ENCODE measurements at places on chromosomes 1 and 21. TPM values are rescaled to one million over a fixed set of nuclear protein-coding genes. Genes with fewer than 3 reads are reported as not detected.
A peak's percentile ranks its signal among the peaks of the same experiment; 100 is the strongest.

The PAQR7 gene
- 8.4 TPM for total RNA-seq

The NOC2L gene
- total RNA-seq: 88.6 TPM

The FCRLA gene
- total RNA-seq: not detected

The PLA2G2C gene
- not detected for total RNA-seq

The MPL gene
- total RNA-seq: 0.18 TPM

The KMO gene
- not detected for total RNA-seq

The TEX38 gene
- not detected for total RNA-seq

The TFAP2E gene
- 0.18 TPM for total RNA-seq

The KRTAP19-2 gene
- not detected for total RNA-seq

- H3K36me3 ChIP-seq: no peaks in the 10 kb centered on the region
- H3K4me1 ChIP-seq: no peaks in the 10 kb centered on the region
- no peak overlapping the region for H3K27ac ChIP-seq
- no peak for DNase-seq
- H3K27me3 ChIP-seq: peaks cover 2% of the 10 kb centered on the region
These were observed 6.5 kb downstream of the PODN start for GRCh38 chr1:53068314-53069099.

- H3K36me3 ChIP-seq: peaks cover 6% of the 10 kb centered on the region
- H3K4me3 ChIP-seq: no peak overlapping the region
- no peak for DNase-seq
- H3K27ac ChIP-seq: no peak overlapping the region
- no peaks in the 10 kb centered on the region for H3K27me3 ChIP-seq
These were observed 80.7 kb downstream of the MRPL37 start for GRCh38 chr1:54280651-54281050.

DNA sequence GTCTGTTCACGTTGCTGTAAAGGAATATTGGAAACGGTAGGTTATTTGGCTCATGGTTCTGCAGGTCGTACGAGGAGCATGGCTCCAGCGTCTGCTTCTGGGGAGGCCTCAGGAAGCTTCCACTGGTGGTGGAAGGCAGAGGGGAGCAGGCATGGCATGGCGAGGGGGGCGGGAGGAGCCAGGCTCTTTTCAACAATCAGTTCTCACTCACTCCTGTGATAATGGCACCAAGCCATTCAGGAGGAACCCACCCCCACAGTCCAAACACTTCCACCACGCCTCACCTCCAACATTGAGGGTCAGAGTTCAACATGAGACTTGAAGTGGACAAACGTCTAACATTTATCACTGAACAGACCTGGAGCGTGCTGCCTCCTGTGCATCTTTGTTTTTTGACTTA, 141.2 kb downstream of the PGBD5 start:
- H3K4me3 ChIP-seq: no peak overlapping the region
- H3K36me3 ChIP-seq: no peaks in the 10 kb centered on the region
- no peak for DNase-seq
- no peak overlapping the region for H3K27ac ChIP-seq
- peaks cover 5% of the 10 kb centered on the region for H3K4me1 ChIP-seq

DNA sequence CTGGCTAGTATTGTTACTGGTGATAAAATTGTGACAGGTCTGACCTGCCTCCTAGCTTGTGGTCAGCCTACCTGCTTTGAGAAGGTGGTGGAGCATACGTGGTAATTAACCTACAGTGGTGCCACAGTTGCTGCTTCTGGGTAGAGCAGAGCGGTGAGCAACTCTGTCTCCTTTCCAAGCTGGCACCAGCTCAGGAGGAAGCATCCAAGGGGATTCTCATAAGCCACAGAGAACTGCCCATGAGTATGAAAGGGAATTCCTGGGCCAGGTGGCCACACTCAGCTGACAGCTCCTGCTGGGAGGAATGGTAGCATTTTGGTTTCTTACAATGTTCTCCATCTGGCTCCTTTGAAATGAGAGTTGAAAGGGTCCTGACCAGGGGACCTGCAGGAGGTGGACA, 39.4 kb downstream of the ATP2B4 start:
- no peak overlapping the region for H3K27ac ChIP-seq
- H3K4me3 ChIP-seq: no peak overlapping the region
- no peak for DNase-seq
- no peaks in the 10 kb centered on the region for H3K27me3 ChIP-seq

DNA sequence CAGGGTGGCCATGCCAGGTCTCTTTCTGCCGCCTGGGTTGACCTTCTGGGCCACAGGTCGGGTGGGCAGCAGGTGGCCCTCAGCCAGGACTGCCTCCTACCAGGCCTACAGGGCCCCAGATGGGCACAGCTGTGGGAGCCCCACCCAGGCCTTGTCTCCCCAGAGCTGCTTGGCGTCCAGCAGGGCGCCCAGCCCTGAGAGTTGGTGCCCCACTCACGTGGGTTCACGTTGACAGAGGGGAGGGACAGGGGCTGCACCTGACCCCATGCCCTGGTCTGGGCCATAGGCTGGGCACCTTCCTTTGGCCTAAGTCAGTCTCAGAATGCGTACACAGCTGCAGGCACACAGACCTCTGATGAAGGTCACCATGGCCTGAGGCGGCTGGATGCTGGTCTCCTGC, 16.7 kb downstream of the PRDM16 start:
- no peak overlapping the region for H3K27ac ChIP-seq
- no peak overlapping the region for H3K4me3 ChIP-seq
- no peaks in the 10 kb centered on the region for H3K36me3 ChIP-seq

DNA sequence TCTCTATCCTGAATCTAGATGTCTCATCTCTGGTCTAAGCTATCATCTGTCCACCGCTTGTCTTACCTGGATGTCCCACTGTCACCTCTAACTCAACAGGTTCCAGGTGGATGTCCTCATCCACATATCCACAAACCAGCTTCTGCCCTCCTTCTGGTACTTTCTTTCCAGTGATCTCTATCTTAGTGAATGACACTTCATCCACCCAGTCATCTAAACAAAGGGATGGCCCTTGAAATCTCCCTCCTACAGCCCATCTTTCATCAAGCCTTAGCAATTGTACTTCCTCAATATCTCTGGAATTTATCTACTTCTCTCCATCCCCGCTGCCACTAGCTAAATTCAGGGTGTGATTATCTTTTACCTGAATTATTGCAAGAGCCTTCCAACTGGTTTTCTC, 33.9 kb upstream of the SERBP1 start:
- no peak overlapping the region for H3K27ac ChIP-seq
- peaks cover 33% of the 10 kb centered on the region for H3K4me1 ChIP-seq
- DNase-seq: no peak
- no peaks in the 10 kb centered on the region for H3K36me3 ChIP-seq
- H3K27me3 ChIP-seq: no peaks in the 10 kb centered on the region
- H3K4me3 ChIP-seq: no peak overlapping the region

- H3K4me3 ChIP-seq: peak overlapping the region; percentile 36
- no peaks in the 10 kb centered on the region for H3K27me3 ChIP-seq
- H3K4me1 ChIP-seq: peaks cover 89% of the 10 kb centered on the region
- H3K36me3 ChIP-seq: no peaks in the 10 kb centered on the region
- peak; percentile 79 for DNase-seq
These were observed 86.2 kb upstream of the ARHGAP29 start for GRCh38 chr1:94323311-94324177.

GRCh38 chr1:14113841-14114567, 414.0 kb downstream of the PRDM2 start:
- H3K4me3 ChIP-seq: no peak overlapping the region
- no peaks in the 10 kb centered on the region for H3K27me3 ChIP-seq
- H3K36me3 ChIP-seq: no peaks in the 10 kb centered on the region
- H3K4me1 ChIP-seq: no peaks in the 10 kb centered on the region
- no peak overlapping the region for H3K27ac ChIP-seq
- DNase-seq: no peak

DNA sequence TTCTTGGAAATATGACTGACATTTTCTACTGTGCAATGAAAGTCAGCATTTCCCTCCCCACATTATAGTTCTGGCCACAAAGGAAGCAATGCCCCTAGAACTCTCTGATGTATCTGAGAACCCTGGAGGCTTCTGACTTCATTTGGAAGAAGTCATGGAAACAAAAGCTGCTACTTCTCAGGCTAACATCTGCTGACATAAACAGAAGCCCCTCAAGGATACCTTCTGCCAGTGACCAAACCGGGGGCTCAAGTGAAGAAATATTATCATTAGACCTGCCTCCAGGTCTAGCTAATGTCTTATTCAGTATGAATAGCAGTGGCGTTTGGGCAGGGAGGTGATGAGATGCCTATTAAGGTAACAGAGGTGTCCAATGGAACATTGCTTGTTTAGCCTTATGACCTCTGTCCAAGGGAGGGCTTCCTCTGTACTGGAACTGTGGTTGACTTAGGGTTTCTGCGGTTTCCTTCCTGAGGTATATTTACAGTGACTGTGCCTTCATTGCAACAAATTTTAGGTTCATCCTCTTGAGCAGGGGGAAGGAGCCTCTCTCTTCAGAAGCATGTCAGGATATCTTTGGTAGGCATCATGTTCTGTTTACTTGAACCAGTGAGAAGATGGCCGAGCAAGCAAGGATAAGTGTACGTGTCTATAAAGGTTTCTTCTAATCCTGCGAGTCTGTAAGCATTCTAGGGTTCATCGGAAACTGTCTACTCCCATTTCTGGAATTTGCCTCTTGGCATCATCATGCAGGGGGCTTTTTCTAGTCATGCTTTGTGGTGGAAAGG, 161.7 kb downstream of the PBX1 start:
- H3K4me1 ChIP-seq: peaks cover 15% of the 10 kb centered on the region
- no peaks in the 10 kb centered on the region for H3K27me3 ChIP-seq
- H3K4me3 ChIP-seq: no peak overlapping the region
- H3K27ac ChIP-seq: no peak overlapping the region
- peak; percentile 16 for DNase-seq
- H3K36me3 ChIP-seq: no peaks in the 10 kb centered on the region

DNA sequence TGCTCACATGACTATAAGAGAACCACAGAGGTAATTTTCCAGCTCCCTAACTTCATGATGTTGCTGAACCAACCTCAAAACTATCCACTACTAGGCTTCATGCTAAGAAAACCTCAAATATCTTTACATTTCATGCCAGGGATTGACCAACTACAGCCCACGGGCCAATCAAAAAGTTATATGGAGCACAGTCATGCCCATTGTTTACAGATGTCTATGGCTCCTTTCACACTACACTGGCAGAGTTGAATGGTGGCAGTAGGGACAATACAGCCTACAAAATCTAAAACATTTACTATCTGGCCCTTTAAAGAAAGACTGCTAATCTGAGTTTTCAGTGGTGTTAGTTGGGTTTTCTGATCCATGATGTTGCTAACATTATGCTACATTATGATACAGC, 154.8 kb downstream of the TM2D1 start:
- H3K4me3 ChIP-seq: no peak overlapping the region
- H3K4me1 ChIP-seq: no peaks in the 10 kb centered on the region
- no peaks in the 10 kb centered on the region for H3K36me3 ChIP-seq
- no peaks in the 10 kb centered on the region for H3K27me3 ChIP-seq
- no peak for DNase-seq
- no peak overlapping the region for H3K27ac ChIP-seq

DNA sequence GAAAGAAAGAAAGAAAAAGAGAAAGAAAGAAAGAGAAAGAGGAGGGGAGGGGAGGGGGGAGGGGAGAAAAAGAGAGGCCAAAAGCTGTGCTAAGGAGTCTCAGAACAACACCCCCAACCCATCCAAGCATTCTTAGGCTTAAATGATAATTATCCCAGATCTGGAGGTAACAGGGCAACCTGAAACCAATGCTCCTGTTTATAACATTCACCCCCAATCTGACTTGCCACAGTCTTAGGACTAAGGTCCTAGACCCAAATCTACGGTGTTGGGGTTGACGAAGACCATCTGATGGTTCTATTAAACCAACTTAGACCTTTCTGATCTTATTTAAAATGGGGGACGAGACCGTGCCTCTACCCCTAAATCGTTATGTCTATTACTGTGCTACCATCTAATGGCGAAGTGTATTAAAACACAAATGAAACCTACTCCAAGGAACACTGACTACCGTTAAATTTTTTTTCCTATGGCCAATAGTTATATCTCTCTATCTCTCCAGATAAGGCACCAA, 119.3 kb upstream of the CDC42BPA start:
- no peaks in the 10 kb centered on the region for H3K27me3 ChIP-seq
- DNase-seq: peak; percentile 84
- H3K36me3 ChIP-seq: no peaks in the 10 kb centered on the region
- no peak overlapping the region for H3K27ac ChIP-seq

DNA sequence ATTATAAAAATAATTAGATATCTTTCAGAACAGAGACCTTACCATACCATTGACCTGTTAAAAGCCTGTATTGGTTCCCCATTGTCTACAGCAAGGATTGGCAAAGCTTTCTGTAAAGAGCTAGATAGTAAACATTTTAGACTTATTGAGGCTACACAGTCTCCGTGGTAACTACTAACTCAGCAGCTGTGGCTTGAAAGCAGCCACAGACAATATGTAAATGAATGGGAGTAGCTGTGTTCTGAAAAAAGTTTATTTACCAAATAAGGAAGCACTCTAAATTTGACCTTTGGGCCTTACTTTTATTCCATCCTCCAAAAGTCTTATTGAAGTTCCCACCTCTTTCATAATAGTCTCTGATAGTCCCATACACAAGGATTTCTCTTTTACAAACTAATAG, 39.7 kb downstream of the NUP210L start:
- no peaks in the 10 kb centered on the region for H3K4me1 ChIP-seq
- no peak overlapping the region for H3K4me3 ChIP-seq
- no peak for DNase-seq
- no peaks in the 10 kb centered on the region for H3K36me3 ChIP-seq
- H3K27me3 ChIP-seq: no peaks in the 10 kb centered on the region

- H3K4me1 ChIP-seq: no peaks in the 10 kb centered on the region
- H3K4me3 ChIP-seq: no peak overlapping the region
- H3K36me3 ChIP-seq: no peaks in the 10 kb centered on the region
- no peak for DNase-seq
- H3K27me3 ChIP-seq: no peaks in the 10 kb centered on the region
These were observed 607.7 kb upstream of the USP24 start for GRCh38 chr1:55822891-55823290.

DNA sequence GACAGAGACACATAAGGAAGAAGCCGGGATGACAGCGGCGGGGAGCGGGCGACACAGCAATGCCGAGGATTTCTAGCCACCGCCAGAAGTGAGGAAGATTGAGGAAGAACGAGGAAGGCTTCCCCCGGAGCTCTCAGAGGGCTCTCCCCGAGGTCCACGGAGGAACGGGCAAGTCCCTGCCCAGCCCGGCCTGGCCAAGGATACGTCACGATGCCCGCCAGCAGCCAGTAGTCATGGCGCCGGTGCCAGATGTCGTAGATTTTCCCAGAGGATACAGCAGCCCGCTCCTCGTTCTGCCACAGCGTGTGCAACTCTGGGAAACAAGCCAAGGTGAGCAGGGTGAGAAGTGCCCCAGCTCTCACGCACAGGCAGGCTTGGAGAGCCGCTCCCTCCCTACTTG, 65.9 kb downstream of the KCNAB2 start:
- H3K4me3 ChIP-seq: no peak overlapping the region
- H3K4me1 ChIP-seq: peaks cover 3% of the 10 kb centered on the region
- DNase-seq: no peak

DNA sequence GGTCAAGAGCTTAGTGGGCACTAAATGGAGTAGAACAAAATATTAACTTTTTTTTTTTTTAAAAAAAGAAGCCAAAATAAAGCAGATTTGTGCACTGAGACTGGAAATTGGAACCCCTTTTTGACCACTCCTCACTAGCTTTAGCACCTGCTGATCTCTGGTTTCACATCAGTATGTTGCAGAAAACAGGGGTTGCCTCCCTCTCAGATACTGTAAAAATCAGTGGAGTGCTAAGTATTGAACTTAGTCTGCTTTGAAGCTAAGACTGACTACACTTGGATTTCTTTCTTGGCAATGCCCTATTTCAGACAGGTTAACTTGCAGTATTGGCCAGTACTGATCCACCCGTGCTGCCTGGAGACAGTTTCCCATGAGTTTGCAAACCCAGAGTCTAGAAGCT, 2.7 kb upstream of the KIAA0040 start:
- H3K36me3 ChIP-seq: no peaks in the 10 kb centered on the region
- H3K27ac ChIP-seq: no peak overlapping the region
- DNase-seq: no peak
- H3K4me3 ChIP-seq: no peak overlapping the region
- no peaks in the 10 kb centered on the region for H3K27me3 ChIP-seq
- peaks cover 36% of the 10 kb centered on the region for H3K4me1 ChIP-seq
